DMS79 (cell line): ENCODE measurements at places on chromosomes 5 and 9.

- no peak for DNase-seq
Measured at GRCh38 chr9:77672183-77672582, 24.1 kb upstream of the GNA14 start.

DNA sequence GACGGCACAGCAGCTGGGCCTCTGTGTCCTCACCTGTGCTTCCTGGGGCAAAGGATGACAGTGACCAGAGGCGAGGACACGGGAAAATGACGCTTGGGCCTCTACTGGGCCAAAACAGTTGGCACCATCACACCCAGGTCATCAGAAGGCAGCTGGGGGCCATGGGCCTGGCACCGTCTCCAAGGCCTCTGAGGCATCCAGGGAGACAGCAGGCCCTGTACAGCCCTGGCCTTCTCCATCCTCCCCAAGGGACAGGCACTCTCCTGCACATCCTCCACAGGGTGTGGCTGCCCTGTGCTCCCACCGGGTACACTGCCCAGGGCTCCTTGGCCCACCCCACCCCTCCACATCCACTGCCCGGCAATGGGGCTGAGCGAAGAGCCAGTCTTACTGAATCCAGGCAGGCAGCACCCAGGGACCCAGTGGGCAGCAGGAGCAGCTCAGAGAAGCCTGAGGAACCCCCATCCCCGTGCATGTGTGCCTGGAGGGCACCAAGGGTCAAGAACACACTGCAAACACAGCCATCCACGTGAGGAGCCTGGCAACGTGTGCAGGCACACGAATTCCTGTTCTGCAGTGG, 4.0 kb downstream of the LPCAT1 start:
- no peak for DNase-seq

GRCh38 chr5:34651791-34652190, 4.3 kb upstream of the RAI14 start:
- DNase-seq = no peak

- no peak for DNase-seq
Measured at GRCh38 chr5:161676103-161676502, 9.4 kb upstream of the GABRA6 start.

GRCh38 chr5:66001952-66002351, 75.6 kb downstream of the ERBIN start:
- DNase-seq = no peak

GRCh38 chr5:150123542-150123941, 32.1 kb downstream of the PDGFRB start:
- DNase-seq = no peak

GRCh38 chr5:153490118-153491037, at the start of gene GRIA1:
Gene GRIA1 (plus strand): TSS chr5:153490670.
- DNase-seq = no peak

DNA sequence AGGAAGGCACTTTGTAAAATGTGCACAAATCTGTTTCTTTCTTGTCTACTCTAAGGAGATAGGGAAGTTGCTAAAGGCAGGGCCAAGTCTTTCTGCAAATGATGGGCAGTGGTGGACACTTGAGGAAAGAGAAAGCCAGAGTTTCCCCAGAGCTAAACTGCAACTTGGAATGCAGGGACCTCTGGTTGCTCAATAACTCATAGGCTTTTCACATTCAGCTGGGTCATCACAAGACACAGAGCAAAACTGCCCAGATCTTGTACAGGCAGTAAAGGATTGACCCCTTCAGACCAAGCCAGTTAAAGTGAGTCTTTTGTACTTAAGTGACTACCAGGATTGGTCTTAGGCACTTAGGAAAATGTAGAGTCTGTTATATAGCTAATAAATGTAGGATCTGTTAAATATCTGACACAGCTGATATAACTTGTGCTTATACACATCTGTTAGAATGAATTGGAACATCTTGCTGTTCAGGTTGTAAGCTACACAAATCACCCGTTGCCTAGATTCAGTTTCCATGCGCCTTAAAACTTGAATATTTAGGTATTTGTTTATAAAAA, 13.5 kb upstream of the AGXT2 start:
- DNase-seq = no peak

GRCh38 chr5:31607546-31607945, 31.4 kb upstream of the PDZD2 start:
- no peak for DNase-seq

DNA sequence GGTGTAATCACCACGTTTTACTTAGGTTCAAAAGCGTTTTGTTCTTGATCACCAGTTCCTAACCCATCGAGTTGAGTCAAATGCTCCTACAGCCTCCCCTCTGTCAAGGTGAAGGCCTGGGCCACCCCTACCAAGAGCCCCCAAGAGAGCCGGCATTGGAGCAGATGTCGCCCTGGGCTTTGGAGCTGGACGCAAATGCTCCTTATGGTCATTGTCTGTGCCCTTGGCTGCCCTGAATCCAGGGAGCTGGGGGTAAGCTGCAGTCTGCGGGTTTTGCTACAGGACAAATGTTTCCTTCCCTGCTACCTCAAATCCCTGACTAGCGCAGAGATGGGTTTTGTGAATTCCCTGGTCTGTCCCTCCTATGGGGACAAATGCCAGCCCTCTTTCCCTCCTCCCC, 4.9 kb downstream of the RNF183 start:
- no peak for DNase-seq

DNA sequence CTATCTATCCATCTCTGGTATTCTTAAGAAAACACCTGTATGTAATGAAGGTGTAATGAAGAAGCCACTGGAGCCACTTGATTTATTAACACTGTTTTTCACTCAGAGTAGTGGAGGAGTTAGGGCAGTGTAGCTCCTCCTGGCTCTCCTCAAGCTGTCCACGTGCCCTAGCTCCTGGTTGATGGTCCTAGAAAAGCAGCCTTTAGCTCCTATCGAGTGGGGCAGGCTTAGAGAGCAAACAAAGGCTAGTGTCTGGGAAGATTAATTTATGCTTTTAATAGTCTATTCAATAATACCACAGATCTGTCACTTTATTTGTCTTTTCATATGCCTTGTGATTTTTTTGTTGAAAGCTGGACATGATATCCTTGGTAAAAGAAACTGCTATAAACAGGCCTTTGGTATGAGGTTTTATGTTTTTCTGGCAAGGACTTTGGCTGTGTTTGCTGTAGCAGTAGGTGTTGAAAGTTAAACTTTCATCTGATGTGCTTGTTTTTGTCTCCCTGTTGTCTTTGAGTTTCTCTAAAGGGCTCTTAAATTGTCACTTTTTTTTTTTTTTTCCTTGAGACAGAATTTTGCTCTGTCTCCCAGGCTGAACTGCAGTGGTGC, 141.1 kb downstream of the GCNT1 start:
- peak; percentile 43 for DNase-seq

- DNase-seq = no peak
Measured at GRCh38 chr5:73339051-73339575, 109.5 kb downstream of the FOXD1 start.

- DNase-seq = no peak
Measured at GRCh38 chr5:68086439-68086838, 129.1 kb upstream of the PIK3R1 start.

DNA sequence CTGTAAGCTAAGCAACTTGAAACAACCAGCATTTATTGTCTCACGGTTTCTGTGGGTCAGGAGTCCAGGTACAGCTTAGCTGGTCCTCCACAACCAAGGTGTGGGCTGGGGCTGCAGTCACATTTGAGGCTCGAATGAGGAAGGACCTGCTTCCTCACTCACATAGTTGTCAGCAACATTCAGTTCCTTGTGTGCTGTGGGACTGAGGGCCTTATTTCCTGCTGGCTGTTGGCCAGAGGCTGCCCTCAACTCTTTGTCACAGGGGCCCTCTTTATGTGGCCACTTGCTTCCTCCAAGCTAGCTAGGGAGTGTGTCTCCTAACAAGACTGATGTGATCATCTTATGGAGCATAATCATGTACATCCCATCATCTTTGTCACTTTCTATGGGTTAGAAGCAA, 29.2 kb upstream of the SEMA4D start:
- DNase-seq = no peak

GRCh38 chr5:108935611-108936010, 187.9 kb downstream of the FER start:
- DNase-seq = no peak

DNA sequence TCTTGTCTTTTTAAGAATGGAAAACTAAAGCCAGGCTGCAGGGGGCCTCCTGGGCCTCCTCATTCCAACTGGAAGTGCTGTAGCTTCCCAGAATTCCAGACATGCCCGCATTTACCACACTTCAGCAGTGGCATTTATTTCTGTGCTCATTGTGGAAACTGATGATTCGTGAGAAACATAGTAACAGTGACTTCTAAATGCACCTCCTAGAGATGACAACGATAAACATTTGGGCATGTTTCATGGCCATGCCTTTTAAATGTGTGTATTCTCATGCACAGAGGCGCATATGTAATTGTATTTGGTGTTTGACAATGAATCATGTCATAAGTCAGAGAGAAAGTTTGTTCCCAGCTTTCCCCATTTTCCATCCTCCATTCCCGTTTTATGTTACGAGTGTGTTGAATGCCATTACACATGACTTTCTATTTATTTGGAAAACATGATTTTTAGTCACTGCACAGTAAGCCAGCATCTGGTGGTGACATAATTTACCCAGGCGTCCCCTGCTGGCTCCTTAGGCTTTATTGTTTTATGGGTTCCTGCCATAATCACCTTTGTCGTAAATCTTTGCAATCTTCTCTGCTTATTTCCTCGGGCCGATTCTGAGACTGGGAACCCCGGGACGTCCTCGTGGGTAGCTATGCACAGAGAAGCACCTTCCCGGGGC, 68.8 kb upstream of the FCN2 start:
- DNase-seq = no peak

DNA sequence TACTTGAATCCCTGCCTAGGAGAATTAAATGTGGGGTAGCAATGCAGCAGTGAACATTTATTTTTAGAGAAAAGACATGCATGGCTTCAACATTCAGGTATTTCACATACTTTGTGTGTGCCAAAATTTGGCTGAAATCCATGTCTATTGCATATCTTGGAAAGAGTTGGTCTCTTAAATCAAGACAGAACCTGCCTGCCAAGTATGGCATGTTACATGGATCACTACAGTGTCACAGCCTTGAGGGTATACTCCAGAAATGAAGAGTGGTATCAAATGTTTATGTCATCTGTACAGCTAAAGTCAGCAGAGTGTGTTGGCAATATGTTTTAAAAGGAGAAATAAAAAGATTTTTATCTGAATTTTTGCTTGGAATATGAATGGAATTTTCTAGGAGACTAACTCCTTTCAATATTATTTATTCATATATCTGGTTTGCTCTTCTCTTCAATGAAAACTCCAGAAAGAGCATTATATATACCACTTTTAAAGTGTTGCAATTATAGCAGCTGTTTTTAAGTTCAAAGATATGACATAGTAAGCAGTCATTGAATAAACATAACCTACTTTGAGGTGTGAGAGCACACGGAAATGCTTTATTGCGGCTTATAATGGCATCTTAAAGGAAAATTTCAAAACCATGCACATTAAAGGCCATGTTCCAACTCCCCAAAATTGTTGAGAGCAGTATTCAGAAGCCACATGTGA, 95.4 kb upstream of the MINAR2 start:
- no peak for DNase-seq

GRCh38 chr9:112784020-112784785, 33.6 kb downstream of the SNX30 start:
- no peak for DNase-seq

- no peak for DNase-seq
Measured at GRCh38 chr5:124888050-124888506, 141.6 kb upstream of the ZNF608 start.

DNA sequence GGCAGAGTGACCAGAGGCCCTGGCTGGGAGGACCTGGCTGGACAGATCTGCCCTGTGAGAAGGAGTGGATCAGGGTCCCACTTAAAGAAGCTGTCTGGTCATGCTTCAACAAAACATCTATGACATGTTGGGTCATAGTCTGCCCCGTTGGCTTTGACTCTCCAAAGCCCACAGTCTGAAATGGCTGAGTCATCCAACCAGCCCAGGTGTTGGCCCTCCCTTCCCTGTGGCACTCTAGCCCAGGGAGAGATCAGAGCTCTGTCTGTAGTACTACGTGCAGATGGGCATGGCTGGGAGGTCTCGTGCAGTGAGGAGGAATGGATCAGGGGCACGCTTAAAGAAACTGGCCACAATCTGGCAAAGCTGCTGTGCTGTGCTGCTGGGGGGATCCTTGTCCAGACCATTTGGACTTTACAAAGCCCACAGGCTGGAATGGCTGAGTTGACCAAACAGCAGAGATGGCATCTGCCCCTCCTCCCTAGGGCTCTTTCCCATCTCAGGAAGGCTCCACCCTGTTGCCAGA, 206.1 kb downstream of the TUSC1 start:
- DNase-seq = no peak

GRCh38 chr9:89812556-89813181, 207.9 kb downstream of the GADD45G start:
- DNase-seq = no peak

- no peak for DNase-seq
Measured at GRCh38 chr5:146721073-146721815, 157.3 kb downstream of the PPP2R2B start.

GRCh38 chr9:131679261-131680020, 60.4 kb downstream of the RAPGEF1 start:
- no peak for DNase-seq

DNA sequence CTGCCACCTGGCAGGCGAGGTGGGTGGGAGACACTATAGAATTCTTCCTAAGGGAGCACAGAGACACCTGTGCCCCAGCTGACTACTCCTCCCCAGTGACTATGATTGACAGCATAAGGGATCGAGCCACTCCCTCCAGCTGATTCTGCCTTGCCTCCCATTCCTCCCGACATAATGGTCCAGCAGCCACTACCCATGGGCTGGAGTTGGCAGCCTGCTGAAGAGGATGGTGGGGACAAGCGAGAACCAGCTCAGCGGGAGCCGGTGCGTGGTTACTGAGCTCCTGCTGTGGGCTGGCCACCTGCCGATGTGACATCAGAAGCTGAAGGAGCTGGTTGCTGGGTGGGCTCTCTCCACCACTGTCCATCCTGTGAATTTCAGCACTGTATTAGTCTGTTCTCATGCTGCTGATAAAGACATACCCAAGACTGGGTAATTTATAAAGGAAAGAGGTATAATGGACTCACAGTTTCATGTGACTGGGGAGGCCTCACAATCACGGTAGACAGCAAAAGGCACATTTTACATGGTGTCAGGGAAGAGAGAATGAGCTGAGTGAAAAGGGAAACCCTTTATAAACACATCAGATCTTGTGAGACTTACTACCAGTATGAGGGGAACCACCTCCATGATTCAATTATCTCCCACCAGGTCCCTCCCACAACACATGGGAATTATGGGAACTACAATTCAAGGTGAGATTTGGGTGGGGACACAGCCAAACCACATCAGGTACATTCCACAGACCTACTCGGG, 12.1 kb upstream of the NCS1 start:
- no peak for DNase-seq
